ENCODE measurements at places on chromosomes 3 and 15.

- DNase-seq = no peak
These were observed 5.8 kb upstream of the TATDN2 start for GRCh38 chr3:10242182-10243065.

DNA sequence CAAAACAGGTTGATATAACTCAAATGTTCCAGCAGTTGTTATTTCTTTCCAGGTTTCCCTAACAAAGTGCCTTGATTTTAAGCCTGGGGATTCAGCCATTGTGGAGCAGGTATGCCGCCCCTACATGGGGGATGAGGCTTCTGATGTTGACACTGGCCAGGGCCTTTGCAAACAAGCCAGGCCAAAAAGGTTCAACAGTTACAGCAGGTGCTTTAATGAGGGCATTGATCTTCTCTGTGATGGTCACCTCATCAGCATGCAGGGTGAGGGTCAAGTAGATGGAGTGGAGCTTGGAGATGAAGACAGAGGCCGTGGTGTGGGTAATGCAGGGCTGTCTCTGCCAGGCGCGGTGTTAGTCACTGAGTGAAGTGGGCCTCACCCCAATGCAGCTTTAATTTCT, 22.6 kb upstream of the EHHADH start:
- no peak for DNase-seq

GRCh38 chr3:108603691-108604090, 14.2 kb downstream of the DZIP3 start:
- DNase-seq = no peak

DNA sequence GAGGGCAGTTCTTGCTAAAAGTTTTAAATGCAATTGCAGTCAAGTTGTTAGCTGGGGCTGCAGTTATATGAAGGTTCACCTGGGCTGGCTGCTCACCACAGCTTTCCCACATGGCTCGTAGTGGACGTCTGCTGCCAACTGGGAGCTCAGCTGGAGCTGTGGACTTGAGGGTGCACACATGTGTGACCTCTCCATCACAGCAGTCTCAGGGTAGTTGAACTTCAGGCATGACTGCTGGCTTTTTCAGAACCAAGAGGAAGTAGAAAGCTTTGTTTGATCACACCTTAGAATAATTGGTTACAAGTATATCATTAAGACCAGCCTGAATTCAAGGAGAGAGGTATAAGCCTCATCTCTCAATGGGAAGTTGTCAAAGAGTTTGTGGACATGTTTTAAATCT, 74.1 kb downstream of the CHL1 start:
- DNase-seq = no peak

DNA sequence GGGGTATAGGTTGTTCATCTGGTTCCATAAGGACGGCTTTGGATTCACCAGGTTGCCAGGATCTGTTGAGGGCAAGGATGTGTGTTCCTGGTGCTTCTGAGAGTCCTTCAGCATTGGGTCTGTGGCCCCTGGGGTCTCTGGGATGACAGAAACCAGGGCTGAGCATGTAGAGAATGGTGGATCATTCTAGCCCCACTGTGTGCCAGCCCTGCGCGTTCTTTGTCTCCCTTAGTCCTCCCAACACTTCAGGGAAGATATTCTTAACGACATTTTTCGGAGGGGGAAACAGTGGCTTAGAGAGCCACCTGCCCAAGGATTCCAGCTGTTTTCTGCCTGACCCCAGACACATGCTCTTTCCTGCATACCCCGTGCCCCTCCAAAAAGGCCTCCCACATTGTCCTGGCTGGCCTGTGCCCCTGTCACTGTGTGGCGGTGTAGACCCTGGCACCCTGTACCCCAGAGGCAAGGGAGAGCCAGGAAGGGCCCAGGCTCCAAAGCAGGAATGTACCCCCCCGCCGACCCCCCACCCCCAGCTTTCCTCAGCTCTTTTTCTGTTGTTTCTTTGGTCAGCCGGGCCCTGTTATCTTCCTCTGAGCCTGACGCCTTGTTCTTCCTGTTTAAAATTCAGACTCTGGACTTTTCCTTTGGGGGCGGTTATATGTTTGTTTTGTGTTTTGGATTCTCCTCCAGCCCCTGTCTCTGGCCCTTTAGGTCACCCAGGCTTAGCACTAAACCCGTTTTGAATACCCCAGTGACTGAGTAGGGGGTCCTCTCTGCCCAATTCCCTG, 57.8 kb upstream of the SMAD6 start:
- DNase-seq = no peak

DNA sequence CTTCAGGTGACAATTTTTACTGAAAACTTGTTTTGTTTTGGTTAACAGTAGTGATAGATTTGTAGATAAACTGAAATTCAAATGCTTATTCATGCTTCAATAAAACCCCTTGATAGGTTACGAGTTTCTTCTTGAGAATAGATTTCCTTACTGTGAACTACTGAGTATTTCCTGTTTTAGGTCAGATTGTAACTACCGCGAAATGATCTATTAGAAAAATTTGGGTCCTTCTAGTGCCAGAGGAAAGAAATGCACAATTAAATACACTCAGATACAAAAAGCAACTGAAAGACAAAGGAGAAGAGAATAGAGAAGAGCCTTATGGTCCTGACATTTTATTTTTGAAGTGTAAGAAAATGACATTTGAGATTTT, 251.7 kb upstream of the TBL1XR1 start:
- DNase-seq = no peak

GRCh38 chr3:158802409-158803268, 785 bp downstream of the MFSD1 start:
- DNase-seq = no peak

GRCh38 chr3:102972350-102972749, 537.5 kb downstream of the ZPLD1 start:
- DNase-seq = no peak

GRCh38 chr3:16203031-16203430, 28.6 kb downstream of the GALNT15 start:
- DNase-seq = no peak

- no peak for DNase-seq
These were observed 78.7 kb upstream of the ATP2B2 start for GRCh38 chr3:10583798-10584708.

DNA sequence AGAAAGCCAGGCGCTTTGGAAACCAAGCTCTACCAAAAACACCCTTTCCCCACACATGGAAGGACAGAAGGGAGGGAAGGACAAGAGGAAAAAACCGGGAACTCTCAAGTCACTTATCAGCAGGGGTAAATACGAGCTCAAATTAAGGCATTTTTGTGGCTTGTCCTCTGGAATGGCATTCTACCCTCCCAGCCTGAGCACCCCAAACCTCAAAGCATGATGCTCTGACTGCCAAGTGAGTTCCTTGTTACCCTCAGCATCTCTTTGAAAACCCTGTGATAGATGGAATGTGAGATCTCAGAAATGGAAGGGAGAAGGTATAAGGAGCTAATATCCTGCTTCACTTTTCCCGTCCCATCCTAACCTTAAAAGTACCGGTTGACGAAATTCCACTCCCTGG, 8.1 kb upstream of the CSPG5 start:
- no peak for DNase-seq

GRCh38 chr15:56095406-56095805, 102.0 kb upstream of the NEDD4 start:
- no peak for DNase-seq

- no peak for DNase-seq
These were observed 57.3 kb downstream of the HERC1 start for GRCh38 chr15:63776443-63776842.

DNA sequence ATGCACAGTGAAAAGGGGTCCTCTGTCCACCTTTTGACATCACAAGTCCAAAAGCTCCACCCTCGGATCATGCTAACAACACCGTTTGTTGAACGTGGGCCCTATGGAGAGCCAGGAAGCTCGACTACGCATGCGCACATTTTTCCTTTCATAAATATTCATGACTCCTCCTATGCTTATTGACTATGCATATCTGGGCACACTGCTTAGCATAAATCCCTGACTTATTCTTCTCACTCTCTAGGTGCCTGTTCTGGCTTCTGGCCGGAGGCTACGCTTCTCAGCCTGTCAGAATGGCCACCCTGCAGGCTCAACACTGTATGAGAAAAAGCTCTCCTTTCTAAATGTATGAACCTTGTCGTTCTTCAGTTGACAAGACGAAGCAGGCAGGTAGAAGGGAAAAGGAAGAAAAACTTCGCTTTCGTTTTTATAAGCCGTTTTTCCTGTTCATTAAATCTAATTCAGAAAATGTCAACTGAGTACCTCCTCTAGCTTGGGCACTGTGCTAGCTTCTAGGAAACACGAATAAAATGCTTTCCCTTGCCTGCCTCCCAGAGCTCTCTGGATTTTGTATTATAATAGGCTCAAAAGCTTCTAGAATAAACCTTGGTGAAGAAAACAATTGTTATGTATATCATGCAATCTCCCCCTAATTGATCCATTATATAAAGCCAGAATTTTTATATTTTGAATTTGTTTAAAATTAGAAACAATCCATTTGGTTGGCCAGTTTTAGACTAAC, 207.7 kb downstream of the ATP10A start:
- DNase-seq = no peak

GRCh38 chr3:30141178-30141581, 465.2 kb upstream of the TGFBR2 start:
- no peak for DNase-seq

DNA sequence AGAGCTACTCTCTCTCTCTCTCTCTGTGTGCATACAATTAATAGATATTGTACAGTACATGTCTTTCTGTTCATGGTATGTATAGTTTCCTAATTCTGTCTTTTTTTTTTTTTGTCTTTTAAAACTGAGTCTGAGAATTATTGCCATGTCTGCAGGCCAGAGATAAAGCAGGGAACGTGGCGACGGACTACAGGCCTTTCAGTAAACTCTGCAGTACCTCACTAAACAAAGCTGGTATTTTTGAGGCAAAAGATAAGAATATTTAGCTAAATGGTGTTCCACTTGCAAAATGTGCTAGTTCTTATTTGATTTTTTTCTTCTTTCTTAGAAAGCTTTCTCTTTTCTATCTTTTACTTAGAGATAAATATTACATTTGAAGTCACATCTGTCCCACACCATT, 44.0 kb upstream of the EHHADH start:
- DNase-seq = no peak

- DNase-seq = no peak
These were observed 24.1 kb downstream of the WDR48 start for GRCh38 chr3:39075910-39076309.

- DNase-seq = no peak
These were observed 21.5 kb upstream of the MTHFS start for GRCh38 chr15:79918278-79918677.

GRCh38 chr3:82163907-82164520, 402.6 kb upstream of the GBE1 start:
- no peak for DNase-seq

- DNase-seq = no peak
These were observed 31.1 kb downstream of the APH1B start for GRCh38 chr15:63308491-63308890.

- no peak for DNase-seq
These were observed 42.9 kb downstream of the EAF1 start for GRCh38 chr3:15470261-15470660.

Measured in ascending aorta (tissue), 2 donors.